Activated CD4-positive, alpha-beta T cell treated with anti-CD3 and anti-CD28 coated beads for 4 hours (primary cell): ENCODE measurements at places on chromosomes 1 and 21.

GRCh38 chr1:22878626-22879025, 94.0 kb downstream of the LACTBL1 start:
- DNase-seq: no peak

- no peak for DNase-seq
These were observed 1.0 kb downstream of the TMEM201 start for GRCh38 chr1:9589719-9590157.

DNA sequence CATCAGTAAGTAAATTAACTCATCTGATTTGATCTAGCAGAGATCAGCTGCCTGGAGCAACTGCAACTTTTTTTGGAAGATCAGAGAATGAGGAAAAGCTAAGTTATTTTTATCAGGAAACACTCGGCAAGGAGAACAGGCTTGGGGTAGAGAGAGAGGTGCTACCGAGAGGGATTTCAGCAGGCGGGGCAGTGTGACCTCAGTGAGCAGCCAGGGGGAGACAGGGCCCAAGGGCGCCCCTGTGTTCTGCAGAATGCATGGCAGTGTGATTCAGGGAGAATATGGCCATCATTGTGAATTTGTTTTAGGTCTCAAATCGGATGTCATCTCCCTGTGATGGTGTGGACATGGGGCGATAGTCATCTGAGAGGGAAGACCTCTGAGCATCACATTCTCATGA, 484.1 kb upstream of the VAMP3 start:
- DNase-seq: no peak

GRCh38 chr1:184085667-184086066, 34.1 kb downstream of the TSEN15 start:
- no peak for DNase-seq

- DNase-seq: peak; percentile 24
These were observed 283.5 kb downstream of the C1orf94 start for GRCh38 chr1:34460193-34460592.

- DNase-seq: no peak
These were observed 67.5 kb upstream of the RGS7 start for GRCh38 chr1:241424480-241424971.
